ENCODE measurements at places on chromosomes 3 and 15.

- no peak for DNase-seq
Measured at GRCh38 chr3:32862247-32862935, 44.6 kb downstream of the TRIM71 start.

DNA sequence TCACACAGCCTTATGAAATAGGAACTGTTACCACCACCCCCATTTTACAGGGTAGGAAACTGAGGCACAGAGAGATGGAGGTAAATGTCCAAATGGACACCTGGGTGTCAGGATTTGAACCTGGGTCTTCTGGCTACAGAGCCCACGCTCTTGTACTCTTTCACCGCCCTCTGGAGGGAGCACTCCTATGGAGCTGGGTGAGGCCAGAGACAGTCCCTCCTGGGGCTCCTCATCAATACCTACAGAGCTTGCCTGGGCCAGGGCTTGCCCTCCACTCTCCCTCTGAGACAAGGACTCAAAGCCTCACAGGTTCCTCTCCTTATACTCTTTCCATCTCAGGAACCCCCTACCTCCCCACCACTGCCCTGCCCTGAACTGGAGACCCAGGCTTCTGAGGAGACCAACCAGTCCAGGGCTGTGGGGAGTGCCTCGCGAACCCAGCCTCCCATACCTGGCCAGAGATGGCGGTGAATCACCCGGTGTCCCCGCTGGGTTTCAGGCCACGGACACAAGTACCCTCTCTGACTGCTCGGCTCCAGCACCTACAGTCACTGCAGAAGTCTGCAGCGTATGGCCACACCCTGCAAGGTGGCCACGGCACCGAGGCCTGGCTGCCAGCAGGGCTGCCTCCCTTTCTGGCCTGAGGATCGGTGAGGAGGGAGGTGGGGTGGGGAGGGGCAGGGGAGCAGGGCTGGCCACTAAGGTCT lies 22.1 kb upstream of the ATP2B2 start:
- DNase-seq: no peak

DNA sequence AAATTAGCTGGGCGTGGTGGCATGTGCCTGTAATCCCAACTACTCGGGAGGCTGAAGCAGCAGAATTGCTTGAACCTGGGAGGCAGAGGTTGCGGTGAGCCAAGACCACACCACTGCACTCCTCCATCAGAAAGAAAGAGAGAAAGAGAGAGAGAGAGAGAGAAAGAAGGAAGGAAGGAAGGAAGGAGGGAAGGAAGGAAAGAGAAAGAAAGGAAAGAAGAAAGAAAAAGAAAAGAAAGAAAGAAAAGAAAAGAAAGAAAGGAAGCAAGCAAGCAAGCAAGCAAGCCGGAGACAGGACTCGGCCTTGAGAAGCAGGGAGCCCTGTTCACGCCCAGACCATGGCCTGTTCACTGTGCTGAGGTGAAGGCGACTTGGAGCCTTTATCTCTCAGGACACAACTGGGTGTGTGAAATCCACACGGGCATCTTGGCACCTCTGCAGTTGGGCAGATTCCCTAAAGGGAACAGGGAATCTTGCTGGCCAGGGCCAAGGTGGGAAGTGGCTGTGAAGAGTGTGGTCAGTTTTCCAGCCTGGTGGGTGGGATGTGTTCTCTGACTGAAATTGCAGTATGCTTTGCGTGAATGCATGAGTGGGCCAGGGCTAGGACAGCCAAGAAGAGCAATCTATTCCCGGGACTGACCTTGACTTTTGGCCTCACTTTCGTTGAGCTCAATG lies 90.3 kb downstream of the CORO2B start:
- DNase-seq: no peak

- DNase-seq: no peak
Measured at GRCh38 chr15:95134431-95135110, 903.2 kb downstream of the MCTP2 start.

DNA sequence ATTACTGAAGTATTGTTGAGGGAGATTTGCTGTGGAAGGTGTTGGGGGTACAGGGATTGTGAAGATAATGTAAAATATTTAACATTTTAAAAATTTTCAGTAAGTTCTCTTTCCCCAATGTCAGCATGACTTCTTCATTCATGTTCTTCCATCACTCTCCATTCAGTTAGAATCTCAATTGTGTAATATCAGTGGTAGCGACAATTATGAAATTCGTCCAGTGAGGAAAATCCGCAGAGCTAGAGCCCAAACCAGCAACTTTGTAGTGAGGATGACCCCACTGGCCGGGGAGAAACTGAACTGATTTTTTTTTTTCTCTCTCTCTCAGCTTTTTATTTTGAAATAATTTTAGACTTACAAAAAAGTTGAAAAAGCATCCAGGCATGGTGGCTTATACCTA lies 171.7 kb downstream of the PGPEP1L start:
- no peak for DNase-seq
